Activated B cell treated with CpG ODN at 0.5 μM for 24 hours (primary cell): ENCODE measurements at places on chromosomes 2 and 18.

- no peak for DNase-seq
Observed at GRCh38 chr18:54616220-54616848, 25.3 kb downstream of the DYNAP start.

DNA sequence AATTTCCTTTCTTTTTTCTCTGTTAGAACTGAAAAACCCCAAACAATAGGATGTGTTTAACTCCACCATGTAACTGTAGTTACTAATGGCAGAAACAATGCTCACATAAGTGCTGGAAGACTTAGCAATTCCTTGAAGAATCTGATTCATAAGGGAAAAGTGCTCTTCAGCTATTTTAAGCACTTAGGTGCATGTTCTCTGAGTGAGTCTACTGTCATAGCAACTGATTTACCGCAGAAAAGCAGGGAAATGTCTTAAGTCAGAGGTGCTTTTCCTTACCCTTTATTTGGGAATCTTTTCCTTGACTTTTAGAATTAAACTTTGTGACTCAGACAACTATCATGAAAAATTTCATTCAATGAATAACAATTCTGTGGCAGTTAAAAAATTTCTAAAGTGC, 65.4 kb upstream of the NABP1 start:
- no peak for DNase-seq

GRCh38 chr2:218229851-218230250, 12.9 kb downstream of the ARPC2 start:
- DNase-seq: no peak

GRCh38 chr2:12341920-12342319, 374.8 kb upstream of the TRIB2 start:
- DNase-seq: no peak

DNA sequence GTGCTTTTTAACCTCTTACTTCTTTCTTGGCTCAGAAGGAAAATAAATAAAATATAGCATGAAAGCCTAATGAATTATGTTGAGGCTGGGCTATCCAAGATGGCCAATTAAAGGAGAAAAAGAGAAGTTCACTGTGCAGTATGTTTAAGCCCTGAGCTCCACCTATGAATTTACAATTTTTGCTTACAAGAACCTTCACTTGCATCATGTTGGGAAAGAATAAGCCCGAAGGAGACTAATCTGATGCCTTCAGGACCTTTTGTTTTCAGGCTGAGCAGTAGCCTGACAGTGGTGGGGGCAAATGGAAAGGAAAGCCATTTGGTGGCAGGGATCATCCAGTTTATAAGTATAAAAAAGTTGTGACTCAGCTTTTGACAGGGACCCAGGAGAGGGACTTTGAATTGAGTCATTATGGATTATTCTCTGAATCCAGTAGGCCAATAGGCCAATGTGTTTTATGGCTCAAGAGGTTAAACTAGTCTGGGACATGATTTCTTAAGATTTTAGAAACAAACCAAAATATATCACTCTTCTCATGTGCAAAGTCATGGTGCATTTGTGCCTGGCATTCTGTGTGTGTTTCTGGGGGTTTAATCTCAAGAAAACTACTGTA, 56.9 kb downstream of the E2F6 start:
- no peak for DNase-seq

- no peak for DNase-seq
Observed at GRCh38 chr2:51553476-51553875, 521.5 kb upstream of the NRXN1 start.

GRCh38 chr2:232772531-232772930, 3.8 kb downstream of the KCNJ13 start:
- DNase-seq: no peak

DNA sequence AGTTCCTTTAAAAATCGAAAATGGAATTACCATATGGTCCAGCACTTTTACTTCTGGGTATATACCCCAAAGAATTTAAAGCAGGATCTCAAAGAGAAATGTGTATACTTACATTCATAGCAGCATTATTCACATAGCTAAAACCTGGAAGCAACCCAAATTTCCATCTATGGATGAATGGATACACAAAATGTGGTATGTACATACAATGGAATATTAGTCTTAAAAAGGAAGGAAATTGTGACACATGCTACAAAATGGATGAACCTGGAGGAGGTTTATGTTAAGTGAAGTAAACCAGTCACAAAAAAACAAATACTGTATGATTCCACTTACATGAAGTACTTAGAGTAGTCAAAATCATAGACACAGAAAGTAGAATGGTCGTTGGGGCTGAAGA, 147.9 kb upstream of the LTBP1 start:
- no peak for DNase-seq

GRCh38 chr18:59696311-59697235, 650 bp downstream of the CCBE1 start:
- no peak for DNase-seq

- no peak for DNase-seq
Observed at GRCh38 chr2:60391649-60392375, 161.6 kb downstream of the BCL11A start.

- no peak for DNase-seq
Observed at GRCh38 chr2:23760736-23761135, 166.2 kb downstream of the ATAD2B start.

DNA sequence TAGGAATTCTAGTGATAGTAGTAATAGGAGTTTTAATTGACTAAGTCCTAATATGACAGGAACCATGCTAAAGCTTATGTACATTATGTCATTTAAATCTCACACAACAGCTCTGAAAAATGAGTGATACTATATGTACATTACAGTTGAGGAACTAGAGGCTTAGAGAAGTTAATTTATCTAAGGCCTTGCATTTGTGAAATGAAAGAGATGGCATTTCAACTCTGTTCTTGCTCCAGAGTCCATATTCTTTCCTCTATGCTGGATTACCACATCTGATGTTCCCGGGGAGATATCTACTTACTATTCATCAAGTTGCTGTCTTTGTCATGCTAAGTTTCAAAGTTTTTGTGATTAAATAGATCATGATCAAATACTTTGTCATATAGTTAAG, 5.7 kb downstream of the AGPS start:
- DNase-seq: no peak

DNA sequence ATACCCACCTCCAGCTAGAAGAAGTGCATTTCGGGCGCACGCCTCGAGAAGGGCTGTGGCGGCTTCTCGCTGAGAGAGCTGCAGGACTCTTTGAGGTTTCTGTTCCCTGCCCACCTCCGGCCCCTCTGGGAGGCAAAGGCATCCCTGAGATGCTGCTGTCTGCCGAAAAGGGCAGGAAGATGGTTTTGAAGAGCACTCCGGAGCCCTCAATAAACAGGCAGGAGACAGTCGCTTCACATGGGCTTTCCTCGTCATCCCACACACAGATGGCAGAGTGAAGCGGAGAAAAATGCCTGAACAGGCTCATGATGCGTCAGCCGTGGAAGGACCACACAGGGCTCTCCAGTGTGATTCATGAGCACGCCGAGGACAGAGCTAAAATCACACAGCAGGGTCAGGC, 25.4 kb upstream of the GLI2 start:
- DNase-seq: no peak

- DNase-seq: no peak
Observed at GRCh38 chr2:179936654-179937053, 70.4 kb downstream of the CWC22 start.

DNA sequence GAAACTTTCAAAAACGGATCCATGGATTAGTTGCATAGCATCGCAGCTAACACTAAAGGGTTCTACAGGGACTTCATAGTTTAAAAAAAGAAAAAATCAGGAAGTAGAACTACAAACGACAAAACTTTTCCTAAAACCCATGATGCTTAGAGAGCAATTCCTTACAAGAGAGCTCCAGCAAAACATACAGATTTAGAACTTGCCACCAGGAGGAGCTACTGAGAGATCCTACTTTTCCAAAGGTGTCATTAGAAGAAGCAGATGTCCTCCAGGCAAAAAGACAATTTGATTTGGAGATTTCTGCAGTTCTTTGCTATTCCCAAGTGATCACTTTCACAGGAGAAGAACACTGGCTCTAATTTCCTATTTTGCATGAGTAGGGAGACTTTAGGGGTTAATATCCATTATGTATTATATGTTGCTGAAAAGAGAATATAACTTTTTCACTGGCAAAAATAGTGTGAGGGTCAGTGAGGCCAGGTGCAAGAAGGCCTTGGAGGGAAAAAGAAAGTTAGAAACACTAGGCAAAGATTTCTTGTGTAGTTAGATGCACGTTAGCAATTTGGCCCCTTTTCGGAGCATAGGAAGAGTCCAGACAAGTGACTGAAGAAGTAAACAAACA, 436.2 kb downstream of the SUCLG1 start:
- DNase-seq: no peak

DNA sequence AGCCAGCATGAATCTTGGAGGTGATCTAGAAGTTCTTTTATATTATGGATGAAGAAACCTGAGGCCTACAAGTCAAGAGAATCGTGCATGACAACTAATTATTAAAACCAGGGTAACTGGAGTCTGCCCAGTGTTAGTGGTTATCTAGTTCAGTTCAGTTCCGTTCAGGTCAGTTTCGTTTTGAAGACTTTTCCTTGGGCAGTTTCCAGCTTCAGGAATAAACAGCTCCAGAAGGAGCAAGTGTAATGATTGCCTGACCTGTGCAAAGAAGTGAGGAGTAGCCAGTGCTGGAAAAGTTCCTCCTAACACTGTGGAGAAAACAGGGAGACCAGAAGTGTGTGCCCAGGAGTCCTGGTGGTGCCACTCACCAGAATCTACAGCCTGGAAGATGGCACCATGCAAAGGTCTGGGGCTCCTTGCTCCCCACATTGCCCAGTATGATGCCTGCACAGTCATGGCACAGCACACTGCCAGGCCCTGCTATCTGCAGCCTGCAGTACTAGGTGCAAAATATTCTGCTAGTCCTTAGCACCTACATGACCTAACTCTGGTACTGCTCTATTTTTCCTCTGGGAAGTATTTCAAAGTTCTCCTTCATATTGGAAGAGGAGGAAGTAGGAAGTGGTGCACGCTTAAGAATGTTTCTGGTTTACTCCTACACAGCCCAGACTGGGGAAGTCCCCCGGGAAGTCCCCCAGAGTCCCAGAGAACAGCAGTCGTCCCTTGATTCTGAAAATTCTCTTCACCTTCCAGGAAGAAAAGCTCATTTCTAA, 65.8 kb downstream of the SUMO1 start:
- DNase-seq: no peak

GRCh38 chr2:188647430-188648070, 326.6 kb upstream of the COL3A1 start:
- no peak for DNase-seq

- DNase-seq: no peak
Observed at GRCh38 chr2:149146876-149147275, 108.4 kb downstream of the LYPD6B start.

DNA sequence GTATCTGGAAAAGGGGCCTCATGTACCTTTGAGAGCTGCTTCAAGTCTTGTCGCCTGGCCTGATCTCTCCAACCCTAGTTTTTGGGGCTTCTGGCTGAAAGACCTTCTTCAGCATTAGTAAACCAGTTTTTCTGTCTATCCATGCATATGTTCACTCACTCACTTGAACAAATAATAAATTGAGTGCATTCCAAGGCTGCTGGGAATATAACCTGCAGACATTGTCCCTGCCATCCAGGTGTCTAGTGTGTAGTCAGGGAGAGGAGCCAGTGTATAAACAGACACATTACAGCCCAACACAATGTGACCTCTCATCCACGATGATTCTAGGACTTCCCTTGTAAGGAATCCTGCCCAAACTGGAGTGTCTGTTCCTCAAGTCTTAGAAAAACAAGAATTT, 262.1 kb downstream of the PRKCE start:
- DNase-seq: no peak

GRCh38 chr18:43130716-43131260, 15.3 kb upstream of the RIT2 start:
- DNase-seq: no peak

DNA sequence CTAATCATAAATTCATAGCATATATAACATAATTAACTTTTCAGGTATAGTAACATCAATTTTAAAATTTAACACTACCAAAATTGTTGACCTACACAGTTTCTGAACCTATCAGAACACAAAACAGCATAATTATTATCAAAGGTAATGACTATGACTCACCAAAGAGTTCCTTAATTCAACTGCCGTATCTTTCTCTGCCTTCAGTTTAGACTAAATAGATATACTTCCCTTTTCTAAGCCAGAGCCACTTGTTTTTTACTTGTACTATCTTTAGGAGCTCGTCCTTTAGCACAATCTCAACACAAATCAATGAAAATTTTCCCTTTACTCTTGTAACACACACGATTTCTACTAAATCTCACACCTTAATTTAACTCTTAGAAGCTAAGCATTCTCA, 54.4 kb downstream of the CCDC88A start:
- DNase-seq: no peak

DNA sequence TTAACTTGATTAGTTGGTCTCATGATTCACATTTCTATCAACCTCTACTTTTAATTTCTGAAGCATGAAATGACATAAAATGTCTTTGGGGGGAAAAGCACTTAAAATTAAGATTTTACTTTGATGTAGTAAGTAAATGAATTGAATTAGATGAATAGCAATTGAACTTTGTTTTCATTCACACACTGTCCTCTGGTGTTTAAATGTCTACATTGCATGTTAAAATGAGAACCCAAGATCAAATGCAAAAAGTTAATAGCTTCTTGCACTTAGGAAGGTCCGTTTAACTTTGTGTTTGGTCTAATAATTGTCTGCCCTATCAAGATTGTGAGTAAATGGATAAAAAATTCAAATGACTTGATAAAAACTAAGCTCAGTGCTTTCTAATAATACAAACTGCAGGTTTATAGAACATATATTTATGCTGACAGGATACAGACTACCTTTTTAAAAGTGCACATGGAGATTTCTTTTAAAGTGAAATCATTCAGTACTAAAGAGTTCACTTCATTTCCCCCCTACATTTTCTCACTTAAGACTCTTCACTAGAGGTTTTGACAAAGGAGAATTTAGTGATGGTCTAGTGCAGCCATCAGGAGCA, 156.2 kb upstream of the NABP1 start:
- DNase-seq: no peak

GRCh38 chr2:18435426-18436037, 124.9 kb downstream of the RDH14 start:
- no peak for DNase-seq

GRCh38 chr18:75496151-75496550, 68.6 kb upstream of the SMIM21 start:
- no peak for DNase-seq

DNA sequence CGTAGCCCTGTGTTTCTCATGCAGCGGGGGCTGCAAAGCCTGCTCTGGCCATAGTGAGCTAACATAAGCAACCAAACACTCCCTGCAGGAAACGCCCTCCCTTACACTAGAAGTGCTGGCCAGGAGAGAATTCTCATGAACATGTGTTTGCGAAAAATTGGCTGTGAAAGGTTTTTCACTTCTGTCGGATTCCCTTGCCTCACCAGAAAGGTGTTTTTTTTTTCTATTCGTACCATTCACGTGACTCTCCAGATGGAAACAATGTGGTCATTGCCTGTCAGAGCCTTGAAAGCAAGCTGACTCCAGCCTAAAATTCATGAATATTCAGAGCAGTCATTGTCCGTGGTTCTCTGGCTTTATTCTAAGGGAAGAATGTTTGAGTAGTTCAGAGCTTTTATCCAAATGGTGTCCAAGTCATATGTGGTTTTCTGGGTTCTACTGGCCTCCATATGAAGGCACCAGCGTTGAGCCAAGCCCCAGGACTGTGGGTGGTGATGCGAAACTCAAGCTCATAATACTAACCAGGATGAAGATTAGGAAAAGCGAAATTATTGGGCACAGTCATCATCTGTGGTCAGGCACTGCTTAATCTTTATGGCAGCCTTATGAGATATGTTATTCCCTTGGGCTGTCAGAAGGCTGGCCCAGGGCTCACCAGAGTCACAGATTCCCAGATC, 236.4 kb downstream of the ALPK2 start:
- no peak for DNase-seq

- DNase-seq: no peak
Observed at GRCh38 chr18:44579028-44579702, 101.5 kb upstream of the SETBP1 start.

GRCh38 chr2:237919593-237919992, 47.2 kb upstream of the UBE2F start:
- DNase-seq: no peak
